ENCODE measurements at places on chromosomes 12 and 14.

DNA sequence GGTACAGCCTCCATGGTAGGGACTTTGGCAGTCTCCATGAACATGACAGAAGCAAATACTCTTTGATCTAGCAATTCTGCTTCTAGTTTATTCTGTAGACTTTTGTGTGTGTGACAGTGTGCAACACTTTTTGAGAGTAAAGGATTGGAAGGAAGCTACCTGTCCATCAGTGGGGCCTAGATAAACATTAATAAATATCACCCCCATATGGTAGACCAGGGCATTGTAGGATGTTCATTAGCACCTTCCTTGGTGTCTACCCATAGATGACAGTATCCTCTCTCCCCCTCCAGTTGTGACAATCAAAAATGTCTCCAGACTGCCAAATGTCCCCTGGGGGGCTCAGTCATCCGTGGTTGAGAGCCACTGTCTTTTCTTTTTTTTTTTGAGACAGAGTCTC, 10.8 kb downstream of the SNRNP35 start:
- DNase-seq, result no peak

DNA sequence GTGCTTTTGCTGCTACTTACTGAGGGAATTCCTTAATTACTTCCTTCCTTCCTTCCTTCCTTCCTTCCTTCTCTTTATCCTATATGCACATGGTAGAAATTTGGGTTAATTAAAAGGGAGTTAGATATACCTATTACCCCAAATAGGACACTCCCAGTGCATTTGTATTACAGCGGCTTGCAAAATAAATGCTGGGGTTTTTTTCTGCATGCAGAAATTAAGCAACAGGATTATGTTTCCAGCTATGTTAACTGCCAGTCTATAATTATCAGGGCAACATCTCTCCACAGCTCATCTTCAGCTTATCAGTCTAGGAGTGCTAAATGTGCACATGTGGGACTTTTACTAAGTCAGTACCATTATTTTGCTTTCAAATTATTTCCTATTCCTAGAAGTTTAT, 132.9 kb upstream of the SLC35F4 start:
- no peak for DNase-seq

DNA sequence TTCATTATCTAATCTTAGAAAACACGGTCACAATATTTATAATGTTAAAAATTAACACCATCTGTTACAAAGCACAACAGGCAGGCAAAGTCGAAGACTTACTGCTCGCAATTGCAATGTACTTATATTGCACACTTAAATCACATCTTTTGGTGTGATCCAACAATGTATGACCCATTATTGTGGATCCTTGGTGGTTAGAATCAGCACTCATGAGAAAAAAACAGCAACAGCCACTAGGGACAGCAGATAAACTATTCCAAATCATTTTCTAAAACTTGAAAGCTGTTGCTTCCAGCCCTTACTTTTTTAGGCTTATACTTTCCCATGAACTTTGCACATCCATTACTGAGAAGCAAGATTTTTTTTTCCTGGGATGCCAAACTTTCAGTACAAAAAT, 20.4 kb downstream of the COX16 start:
- no peak for DNase-seq

- no peak for DNase-seq
These were observed 5.5 kb downstream of the ANAPC5 start for GRCh38 chr12:121346747-121347146.

- no peak for DNase-seq
These were observed 6.1 kb downstream of the SOS2 start for GRCh38 chr14:50225067-50225973.

GRCh38 chr12:86249851-86250250, 6.3 kb downstream of the MGAT4C start:
- DNase-seq, result no peak

GRCh38 chr12:10167599-10167998, 4.3 kb downstream of the OLR1 start:
- DNase-seq, result no peak

DNA sequence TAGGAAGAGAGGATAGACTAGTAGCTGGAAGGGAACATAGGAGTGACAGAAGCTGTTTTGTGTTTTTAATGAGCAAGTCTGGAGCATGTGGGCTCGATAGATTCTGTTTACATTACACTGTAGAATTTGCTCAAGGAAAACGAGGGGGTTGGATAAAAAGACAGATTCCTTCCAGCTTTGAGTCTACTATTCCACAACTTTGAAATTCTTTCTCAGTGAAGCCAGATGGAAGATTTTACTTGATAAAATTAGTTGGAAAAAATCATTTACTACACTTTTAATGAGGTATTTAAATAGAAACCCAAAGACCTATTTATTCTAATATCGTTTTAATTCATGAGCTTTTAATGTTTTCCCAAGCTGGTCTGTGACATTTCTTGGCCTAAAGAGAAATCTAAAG, 19.5 kb upstream of the EPS8 start:
- DNase-seq, result no peak

- no peak for DNase-seq
These were observed 173.7 kb downstream of the STXBP6 start for GRCh38 chr14:24875991-24876878.

DNA sequence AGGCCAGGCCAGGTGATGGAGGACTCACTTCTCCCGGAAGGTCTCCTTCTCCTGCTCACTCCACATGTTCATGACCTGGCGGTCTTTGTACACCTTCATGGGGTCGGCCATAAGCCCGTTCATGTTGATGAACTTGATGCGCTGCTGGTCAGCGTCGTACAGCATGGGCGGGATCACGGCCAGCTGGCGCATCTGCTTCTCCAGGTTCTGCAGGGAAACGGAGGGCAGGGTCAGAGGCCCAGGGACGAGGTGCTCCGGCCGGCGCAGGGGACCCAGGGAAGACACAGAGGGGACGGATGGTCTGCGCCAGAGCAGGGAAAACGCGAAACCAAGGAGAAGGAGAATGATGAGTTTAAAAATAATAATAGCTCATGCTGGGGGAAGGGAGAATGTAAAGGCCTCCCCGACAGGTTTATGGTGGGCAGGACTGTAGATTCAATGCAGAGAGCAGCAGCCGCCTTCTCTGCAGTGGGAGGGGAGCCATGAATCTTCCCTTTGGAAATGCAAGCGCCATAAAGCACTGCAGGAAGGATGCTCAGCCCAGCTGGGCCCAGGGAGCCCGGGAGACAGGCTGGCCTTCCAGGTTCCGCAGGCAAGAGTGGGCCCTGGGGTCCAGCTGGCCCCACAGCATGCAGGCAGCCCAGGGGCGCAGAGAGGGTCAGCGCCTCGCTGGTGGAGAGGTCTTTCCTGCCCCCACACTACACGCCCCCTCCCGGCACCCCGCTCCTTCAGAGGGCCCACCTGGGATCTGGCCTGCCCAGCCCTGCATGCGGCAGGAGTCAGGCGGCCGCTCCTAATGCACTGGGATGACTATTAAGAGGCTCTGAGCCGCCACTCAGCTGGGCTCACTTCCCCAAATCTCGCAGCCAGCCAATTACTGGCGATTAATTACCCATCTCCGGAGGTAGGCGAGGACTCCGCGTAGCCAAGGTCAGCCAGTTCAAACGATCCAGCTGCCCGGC, 132.0 kb downstream of the RFLNA start:
- peak; percentile 78 for DNase-seq

- DNase-seq, result no peak
These were observed 1.3 kb downstream of the SDR9C7 start for GRCh38 chr12:56932867-56933266.

GRCh38 chr12:53761306-53761705, 9.5 kb upstream of the CISTR start:
- no peak for DNase-seq

GRCh38 chr14:69484444-69485314, at the start of gene PLEKHD1:
Gene PLEKHD1 (plus strand): TSS chr14:69484728. CDS start chr14:69484966, 238 bp downstream.
- DNase-seq, result no peak

GRCh38 chr14:22410497-22410896, 178.5 kb downstream of the DAD1 start:
- DNase-seq, result no peak

- no peak for DNase-seq
These were observed 1257.5 kb downstream of the FSCB start for GRCh38 chr14:43249591-43249990.

DNA sequence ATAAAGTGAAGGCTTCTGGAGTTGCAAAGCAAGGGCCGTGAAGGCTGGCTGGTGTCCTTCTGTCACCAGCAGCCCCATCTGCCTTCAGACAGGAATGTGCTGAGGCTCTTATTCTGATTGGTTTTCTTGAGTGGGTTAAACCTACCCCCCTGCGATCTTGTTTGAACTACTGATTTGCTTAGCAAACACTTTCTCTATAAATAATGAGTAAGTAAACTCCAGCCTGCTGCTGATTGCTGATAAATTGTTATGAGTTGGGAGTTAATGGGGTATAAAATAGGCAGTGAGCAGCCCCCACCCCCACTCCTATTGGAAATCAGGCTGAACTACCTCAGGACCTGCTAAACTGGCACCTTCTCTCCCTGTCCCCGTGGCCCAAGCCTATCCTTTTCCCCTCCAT, 146.1 kb upstream of the NOS1 start:
- DNase-seq, result peak; percentile 73

DNA sequence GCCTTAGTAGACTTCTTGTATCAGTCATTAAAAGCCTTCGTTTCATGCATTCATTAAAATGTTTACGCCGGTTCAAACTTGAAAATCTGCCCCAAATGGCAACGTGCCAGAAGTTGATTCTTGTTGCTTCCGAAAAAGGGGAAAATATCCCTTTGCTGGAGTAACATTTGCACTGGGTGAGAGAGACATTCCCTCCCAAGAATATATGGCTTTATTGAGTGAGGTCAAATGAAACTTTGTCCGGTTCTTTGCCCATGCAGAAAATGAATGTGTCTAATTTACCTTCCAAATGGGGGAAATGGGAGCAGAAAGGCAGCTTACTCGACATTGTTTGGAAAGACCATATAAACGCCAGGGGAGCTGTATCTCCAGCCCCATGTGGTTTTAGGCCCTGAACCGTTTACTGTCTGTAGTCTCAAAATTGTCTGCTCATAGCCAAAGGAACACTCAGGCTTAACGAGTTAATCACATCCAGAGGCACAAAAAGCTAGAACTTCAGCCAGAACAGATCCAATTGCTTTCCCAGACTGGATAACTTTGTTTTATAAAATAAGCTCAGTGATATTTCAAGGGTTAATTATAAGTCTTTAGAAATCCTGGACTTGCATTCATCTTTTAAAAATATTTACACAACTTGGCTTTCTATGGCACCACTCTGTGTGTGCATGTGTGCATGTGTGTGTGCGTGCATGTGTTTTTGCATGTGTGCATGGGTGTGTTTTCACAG, 2.9 kb upstream of the EMP1 start:
- no peak for DNase-seq

All from NCI-H524 (cell line).